ENCODE measurements at places on chromosomes 3 and 15. TPM values are rescaled to one million over a fixed set of nuclear protein-coding genes. Genes with fewer than 3 reads are reported as not detected.

Gene HGD
- total RNA-seq = 19.6 TPM

GRCh38 chr3:4928277-4928789, 50.9 kb upstream of the BHLHE40 start:
- no peak for DNase-seq

Gene UCN2
- not detected for total RNA-seq

DNA sequence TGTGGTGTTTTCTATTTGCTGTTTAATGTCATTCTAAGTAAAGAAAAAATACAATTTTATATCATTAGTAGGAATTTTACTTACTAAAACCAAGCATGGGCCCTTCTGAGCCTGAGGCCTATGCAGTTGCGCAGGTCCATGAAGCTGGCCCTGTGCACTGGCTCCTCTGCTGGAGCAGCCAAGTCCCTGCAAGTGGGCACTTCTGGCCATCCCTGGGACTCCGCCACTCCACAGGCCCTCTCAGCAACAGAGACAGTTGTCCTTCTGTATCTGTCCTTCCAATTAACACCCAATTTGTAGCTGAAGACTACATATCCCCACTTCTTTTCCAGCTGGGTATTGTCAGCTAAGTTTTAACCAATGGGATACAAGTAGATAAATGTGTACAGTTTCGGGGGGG, 49.9 kb upstream of the RYK start:
- DNase-seq = no peak

DNA sequence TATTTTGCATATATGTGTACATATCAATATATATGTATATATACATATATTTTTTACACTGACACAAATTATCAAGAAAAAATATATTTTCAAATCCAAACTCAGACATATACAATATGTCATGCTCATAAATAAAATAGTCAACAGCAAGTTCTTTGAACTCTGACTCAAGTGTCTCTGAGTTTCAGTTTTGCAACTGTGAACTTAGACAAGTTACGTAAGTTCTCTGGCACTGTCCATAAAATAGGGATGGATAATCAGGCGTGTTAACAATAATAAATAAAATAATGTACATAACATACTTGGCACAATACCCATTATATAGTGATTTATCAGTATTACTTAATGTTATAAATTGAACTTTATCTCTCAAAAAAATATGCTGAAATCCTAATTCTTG, 12.1 kb upstream of the XRN1 start:
- DNase-seq = no peak

GRCh38 chr3:122989856-122990575, 37.5 kb downstream of the SEMA5B start:
- DNase-seq = no peak

Gene IL17RD
- 1.3 TPM for total RNA-seq

- no peak for DNase-seq
Measured at GRCh38 chr15:73632670-73633058, 525 bp downstream of the NPTN start.

Gene ECE2
- total RNA-seq = not detected

DNA sequence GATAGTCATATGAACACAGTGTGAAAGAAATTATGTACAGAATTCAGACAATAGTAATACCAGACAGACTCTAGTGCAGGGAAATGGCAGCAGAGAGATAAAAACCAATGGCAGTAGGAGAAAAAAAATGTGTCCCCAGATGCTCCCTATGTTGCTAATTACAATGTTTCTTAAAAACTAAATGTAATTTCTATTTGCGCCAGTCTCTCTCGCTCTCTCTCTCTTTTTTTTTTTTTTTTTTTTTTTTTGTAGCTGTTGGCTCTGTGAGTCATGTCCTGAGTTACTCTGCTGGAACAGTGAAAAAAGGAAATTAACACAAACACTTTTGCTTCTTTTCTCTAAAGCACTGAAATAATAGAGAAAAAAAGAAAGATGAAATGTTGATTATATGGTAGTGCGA, 871.9 kb downstream of the GBE1 start:
- DNase-seq = no peak

DNA sequence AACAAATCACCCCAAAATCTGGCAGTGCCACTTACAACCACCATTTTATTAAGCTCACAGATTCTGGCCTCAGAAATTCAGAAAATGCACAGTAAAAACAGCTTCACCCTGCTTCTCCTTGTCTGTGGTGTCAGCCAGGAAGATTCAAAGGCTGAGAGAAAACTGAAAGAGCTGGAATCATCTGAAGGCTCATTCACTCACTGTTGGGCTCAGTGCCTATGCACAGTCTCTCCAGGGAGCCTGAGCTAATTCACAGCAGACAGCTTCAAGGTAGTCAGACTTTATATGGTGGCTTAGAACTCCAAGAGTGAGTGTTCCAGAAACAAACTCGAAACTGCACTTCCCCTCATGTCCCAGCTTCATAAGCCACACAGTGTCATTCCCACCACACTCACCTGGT, 16.5 kb upstream of the PLOD2 start:
- no peak for DNase-seq

Gene TYRO3
- 0.89 TPM for total RNA-seq

GRCh38 chr3:120182613-120183511, 88.6 kb upstream of the GSK3B start:
- no peak for DNase-seq

GRCh38 chr3:64427671-64428070, 202.4 kb upstream of the PRICKLE2 start:
- DNase-seq = no peak

Gene IQCH
- total RNA-seq = 4.0 TPM

- no peak for DNase-seq
Measured at GRCh38 chr15:93034512-93034911, 54.5 kb downstream of the RGMA start.

- no peak for DNase-seq
Measured at GRCh38 chr3:28012830-28013229, 228.6 kb upstream of the CMC1 start.

Gene SLC24A5
- total RNA-seq = not detected

Gene AMIGO3
- not detected for total RNA-seq

Gene CDHR4
- total RNA-seq = not detected

- no peak for DNase-seq
Measured at GRCh38 chr15:29196290-29196689, 73.3 kb downstream of the NSMCE3 start.

DNA sequence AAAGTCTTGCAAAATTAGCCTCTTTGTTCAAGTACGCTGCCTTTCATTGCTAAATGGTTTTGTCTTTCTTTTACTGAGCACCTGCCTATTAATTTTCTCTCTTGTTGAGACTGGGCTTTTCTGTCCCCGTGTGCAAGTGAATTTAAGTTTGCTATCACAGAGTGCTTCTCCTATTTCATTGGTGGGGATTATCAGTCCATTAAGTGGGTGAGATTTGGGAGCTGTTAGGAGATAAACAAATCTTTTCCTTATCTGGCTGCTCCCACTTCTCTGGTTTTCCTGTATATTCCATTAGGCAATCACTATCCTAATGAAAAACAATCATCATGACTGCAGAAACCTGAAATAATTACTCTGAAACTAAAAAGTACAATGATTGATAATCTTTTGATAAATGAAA, 254.2 kb downstream of the NR1D2 start:
- no peak for DNase-seq

Gene TXNRD3
- 62.3 TPM for total RNA-seq

- DNase-seq = no peak
Measured at GRCh38 chr15:93361703-93362102, 272.7 kb upstream of the RGMA start.

GRCh38 chr15:89533861-89534544, 37.6 kb upstream of the RHCG start:
- DNase-seq = no peak
